ENCODE measurements at places on chromosomes 5 and 9.

DNA sequence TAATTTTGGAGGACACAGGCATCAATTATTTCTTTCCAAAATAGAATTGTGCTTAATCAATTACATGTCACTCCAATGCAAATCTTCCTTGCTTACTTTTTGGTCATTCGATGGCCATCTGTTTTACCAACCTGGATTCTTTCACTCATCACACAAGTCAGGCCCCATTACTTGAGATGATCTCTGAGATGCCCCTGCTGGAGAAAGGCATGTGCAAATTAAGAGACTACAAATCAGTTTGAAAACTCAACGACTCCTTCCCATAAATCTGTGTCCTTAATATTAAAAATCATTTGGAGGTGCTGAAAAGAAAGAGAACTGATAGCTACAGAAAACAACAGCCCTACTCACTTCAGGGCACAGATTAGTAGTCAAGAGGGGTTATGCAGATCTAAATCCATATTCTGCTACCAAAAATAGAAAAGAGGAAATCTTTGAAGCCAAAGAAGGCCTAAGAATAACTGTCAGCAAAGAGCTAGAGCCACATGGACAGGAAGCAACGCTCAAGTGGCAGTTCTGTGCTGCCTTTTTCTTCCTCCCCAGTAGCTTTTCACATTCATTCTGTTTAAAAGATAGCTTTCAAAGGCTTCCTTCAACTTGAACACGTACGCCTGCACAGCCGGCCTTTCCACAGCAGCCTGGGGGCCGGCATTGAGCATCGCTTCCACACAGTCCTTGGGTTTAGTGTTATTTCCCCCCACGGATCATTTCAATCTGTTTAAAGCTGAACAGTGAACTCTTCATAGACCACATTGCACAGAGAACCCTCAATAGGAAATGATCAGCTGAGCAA, 79.3 kb upstream of the MAP3K1 start:
- no peak for DNase-seq

GRCh38 chr5:75524071-75524470, 12.4 kb downstream of the POLK start:
- DNase-seq = no peak

DNA sequence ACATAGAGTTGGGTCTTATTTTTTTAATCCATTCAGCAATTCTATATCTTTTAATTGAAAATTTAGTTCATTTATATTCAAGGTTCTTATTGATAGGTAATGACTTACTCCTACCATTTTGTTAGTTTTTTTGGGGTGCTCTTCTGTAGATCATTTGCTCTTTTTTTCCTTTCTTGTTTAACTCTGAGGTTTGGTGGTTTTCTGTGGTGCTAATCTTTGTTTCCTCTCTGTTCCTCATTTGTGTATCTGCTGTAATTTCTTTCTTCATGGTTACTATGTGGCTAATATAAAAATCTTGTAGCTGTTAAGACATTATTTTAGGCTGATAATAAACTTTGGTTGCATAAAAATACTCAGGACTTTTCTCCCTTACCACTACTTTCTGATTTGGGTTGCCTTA, 181.6 kb upstream of the DMRTA1 start:
- no peak for DNase-seq

- no peak for DNase-seq
Measured at GRCh38 chr5:33631139-33631538, 190.4 kb downstream of the TARS1 start.

DNA sequence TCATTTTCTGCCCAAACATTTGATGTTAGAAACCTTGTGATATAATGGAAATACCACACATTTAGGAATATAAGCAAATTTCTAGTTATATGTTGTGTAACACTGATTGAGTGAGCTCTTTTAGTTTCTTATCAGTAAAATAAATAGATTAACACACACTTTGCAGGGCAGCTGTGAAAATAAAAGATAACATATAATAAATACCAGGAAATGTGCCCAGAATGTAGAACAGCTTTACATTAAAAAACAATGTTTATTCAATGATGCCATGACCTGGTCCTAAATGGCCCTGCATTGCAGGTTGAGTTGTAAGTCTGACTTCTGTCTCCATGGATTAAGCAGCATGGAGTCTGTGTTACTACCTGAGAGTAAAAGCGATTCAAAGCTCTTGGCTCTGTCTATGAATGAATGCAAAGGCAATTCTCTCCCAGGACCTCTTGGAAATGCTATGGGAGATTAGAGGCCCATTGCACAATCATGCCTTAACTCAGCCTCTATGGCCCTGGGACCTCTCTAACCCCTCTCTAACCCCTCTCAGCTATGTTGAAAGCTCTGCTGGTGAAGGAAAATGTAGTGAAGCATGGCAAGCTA, 296.0 kb upstream of the ACTBL2 start:
- no peak for DNase-seq

Measured in CD4-positive, alpha-beta T cell (primary cell).